ENCODE measurements at places on chromosomes 4 and X.

DNA sequence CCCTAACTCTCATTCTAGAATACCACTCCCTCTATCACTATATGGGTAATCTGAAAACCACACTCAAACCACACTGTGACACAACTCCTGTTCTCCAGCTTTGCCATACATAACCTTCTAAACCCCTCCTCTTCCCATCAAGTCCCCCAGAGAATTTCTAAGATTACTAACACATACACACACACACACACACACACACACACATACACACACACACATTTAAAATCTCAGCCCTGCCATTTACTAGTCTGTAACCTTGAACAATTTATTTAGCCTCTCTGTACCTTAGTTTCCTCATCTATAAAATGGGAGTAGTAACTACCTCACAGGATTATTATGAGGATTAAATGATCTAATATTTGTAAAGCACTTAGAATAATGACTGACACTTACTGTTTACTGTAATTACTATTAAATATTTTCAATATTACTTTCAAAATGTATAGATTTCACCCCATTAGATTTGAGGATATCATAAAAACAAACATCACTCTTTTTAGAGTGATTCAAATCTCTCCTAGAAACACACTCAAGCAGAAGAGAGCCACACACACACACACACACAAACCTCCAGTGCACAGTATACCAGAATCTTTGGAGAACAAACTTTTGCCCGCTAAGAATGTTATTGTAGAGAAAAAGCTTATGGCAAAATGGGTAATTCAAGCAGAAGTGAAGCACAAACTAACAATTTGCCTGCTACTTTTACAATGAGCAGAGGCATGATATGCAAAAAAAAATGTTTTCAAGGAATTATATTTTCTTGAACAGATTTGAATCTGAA, 3.8 kb downstream of the ANKRD50 start:
- peak; percentile 51 for DNase-seq

GRCh38 chr4:13530823-13531624, 13.3 kb downstream of the NKX3-2 start:
- no peak for DNase-seq

GRCh38 chr4:62490635-62491034, 1290.5 kb downstream of the ADGRL3 start:
- DNase-seq = no peak

GRCh38 chrX:136858007-136858756, 22.3 kb downstream of the RBMX start:
- DNase-seq = no peak

- DNase-seq = peak; percentile 96
These were observed 36.2 kb downstream of the ARHGAP10 start for GRCh38 chr4:147768113-147768512.
